Activated T-helper 1 cell treated with Interleukin-2 at 50 U/mL for 16 hours (primary cell): ENCODE measurements at places on chromosomes 3 and 15.

GRCh38 chr3:76403556-76403955 is 618.2 kb upstream of the ZNF717 start:
- no peak for DNase-seq

DNA sequence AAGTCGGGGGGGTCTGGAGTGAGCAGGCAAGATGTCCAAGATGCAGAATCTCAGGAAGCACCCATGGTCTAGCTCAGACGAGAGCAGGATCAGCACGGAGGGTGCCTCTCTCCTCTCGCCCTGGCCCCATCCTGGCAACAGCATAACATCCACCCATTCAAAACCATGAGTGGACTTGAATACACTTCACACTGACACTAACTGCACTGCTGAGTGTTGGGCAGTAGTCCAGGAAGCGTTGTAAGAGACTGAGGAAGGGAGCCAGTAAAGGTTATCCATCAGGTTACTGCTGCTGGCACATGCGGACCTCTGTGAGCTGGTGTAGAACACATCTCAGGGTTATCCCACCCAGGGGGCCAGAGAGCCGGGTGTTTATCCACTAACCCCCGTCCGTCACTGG is 131.0 kb upstream of the TOPAZ1 start:
- no peak for DNase-seq

DNA sequence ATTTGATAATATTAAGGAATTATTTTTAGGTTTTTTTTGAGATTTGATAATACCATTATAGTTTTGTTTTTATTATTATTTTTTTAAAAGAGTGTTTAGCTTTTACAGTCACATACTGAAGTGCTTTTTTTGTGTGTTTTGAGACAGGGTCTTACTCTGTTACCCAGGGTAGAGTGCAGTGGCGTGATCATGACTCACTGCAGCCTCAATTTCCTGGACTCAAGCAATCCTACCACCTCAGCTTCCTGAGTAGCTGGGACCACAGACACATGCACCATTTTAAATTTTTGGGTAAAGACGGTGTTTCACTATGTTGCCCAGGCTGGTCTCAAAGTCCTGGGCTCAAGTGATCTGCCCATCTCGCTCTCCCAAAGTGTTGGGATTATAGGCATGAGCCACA is 73.0 kb downstream of the SUMF1 start:
- DNase-seq = no peak

DNA sequence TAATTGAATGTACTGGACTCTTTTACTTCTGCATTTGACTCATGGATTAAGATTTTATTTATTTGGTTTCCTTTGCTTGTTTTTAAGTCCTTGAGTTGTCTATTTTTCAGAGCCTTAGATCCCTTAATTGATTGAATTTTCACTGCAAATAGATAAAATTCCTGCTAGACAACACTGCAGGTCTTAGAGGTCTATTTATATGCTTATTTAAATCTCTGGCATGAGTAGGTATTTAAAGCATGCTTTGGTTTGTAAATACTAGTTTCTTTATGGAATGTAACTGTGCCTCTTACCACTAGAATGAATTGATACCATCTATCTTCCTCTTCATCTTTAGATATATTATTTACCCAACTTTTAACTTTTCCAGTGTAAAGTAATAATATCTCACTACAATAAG is 20.0 kb downstream of the PLSCR5 start:
- DNase-seq = no peak

DNA sequence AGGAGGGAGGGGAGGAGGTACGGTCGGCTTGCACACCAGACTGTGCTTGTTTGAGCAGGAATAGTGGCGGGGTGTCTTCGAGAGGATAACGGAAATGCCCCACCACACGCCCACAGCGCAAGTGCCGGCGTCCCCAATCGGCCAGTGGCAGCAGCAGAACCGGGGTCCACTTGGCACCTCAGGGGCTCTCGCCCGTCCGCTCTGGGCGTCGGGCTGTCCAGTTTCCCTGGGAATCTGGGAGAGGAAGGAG is 53.7 kb downstream of the CCDC54 start:
- no peak for DNase-seq

GRCh38 chr15:100783291-100783690 is 96.3 kb upstream of the ALDH1A3 start:
- no peak for DNase-seq

DNA sequence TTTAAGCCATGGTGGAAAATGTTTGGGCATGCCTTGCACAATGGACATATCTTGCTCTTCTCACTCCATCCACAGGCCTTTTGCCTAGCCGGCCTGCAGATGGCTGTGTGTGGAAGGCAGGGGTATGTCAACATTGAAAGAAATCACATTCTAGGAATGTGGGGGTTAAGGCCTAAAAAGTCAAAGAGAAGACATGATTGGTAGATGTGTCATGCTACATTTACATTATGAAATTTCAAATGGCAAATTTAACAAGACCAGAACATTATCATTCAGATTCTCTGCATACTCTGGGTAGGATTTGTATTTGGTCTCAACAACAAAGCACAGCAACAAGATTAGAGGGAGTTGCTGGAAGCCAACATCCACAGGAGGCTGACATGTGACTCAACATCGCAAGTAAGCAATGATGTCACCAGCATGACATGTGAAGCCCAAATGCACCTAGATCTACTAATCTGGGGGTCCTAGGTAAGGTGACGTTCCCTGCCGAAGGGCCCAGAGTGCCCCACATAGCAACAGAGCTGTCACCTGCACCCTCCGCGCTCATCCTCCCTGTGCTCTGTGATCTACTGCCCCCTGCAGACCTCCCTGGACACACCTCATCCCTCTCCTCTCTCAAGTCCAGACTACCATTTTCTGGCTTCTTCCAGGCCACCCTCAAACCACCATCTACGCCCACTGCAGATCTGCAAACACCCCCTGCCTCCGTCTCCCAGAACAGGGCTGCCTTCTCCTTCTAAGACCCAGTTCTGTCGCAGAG is 39.4 kb downstream of the CLDN18 start:
- DNase-seq = no peak
